ENCODE measurements at places on chromosomes 4 and X.

- DNase-seq = no peak
These were observed 254.7 kb downstream of the GABRG1 start for GRCh38 chr4:45869184-45869583.

- no peak for DNase-seq
These were observed 50.7 kb downstream of the MXRA5 start for GRCh38 chrX:3295731-3296130.

GRCh38 chr4:28754376-28754775 is 1893.7 kb downstream of the STIM2 start:
- no peak for DNase-seq

DNA sequence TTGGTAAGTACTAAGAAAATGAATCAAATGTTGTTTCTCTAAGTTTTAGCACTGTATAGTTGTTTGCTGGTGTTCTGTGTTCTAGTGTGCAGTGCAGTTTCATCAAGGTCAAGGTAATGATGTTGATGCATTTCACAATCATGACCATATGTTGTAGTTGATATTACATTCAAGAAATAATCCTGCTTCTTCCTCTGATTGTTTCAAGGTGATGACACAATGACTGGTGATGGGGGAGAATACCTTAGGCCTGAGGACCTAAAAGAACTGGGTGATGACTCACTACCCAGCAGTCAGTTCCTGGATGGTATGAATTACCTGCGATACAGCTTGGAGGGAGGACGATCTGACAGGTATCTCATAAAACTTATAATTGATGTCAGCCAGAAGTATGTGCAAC is 261.6 kb downstream of the ANK2 start:
- DNase-seq = no peak

DNA sequence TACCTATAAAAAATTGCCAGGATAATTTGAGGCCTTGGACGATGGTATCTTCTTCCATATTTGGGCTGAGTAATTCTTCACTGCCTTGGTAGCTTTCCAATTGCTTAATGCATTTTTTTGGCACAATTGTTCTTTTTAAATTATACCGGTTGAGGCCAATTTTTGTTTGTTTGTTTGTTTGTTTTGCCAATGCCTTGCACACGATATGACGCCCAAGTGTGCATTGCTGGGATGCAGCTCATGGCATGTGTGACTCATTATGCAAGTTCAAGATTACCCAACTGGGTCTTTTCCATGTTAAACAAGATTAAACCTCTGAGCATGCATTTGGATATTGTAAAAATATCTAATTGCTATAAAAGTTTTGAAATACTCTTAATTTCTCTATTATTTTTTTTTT is 71.1 kb upstream of the KCNIP4 start:
- DNase-seq = peak; percentile 28
